ENCODE measurements at places on chromosomes 12 and 14.

DNA sequence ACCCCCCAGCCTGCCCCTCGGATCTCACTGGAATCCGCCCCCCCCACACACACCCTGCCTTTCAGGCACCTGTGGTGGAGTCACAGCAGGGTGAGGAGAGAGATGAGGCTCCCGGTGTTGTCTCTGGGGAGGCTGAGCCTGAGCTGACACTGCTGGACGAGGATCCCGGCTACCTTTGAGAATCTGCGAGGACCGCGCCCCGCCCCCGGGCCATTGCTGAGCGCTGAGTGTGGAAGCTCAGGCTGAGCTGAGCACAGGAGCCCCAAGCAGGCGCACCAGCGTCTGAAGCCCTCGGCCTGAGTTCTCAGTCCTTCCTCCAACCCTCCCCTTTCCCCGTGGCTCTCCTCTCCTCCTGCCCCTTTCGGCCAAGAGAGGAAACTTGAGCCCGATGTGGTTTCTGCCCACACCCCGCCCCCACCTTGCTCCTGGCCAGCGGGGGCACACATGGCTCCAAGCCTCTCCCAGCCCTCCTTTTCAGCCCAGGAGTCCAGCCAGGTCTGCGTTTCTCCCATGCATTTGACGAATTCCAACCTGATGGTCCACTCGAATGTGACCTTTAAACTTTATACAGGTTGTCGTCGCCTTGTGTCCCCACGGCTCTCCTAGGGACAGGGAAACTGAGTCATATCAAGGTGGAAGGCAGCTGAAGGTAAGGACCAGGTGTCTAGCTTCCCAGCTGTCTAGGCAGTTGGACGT is at the start of gene NFE2:
TSS of gene NFE2 (minus strand) at position 284 of the 696 bp plus-strand sequence. CDS start 5,767 bp downstream, outside the sequence.
- peak; percentile 58 for DNase-seq

- DNase-seq: no peak
Measured at GRCh38 chr12:96375170-96375569, 25.1 kb downstream of the CDK17 start.

GRCh38 chr14:90624227-90624626 is 192.0 kb downstream of the TTC7B start:
- DNase-seq: no peak

GRCh38 chr12:52969828-52970569 is 21.1 kb downstream of the KRT18 start:
- peak; percentile 53 for DNase-seq

Measured in HuH-7 (cell line).